NCI-H1048 (cell line): ENCODE measurements at places on chromosomes 3 and 15.

DNA sequence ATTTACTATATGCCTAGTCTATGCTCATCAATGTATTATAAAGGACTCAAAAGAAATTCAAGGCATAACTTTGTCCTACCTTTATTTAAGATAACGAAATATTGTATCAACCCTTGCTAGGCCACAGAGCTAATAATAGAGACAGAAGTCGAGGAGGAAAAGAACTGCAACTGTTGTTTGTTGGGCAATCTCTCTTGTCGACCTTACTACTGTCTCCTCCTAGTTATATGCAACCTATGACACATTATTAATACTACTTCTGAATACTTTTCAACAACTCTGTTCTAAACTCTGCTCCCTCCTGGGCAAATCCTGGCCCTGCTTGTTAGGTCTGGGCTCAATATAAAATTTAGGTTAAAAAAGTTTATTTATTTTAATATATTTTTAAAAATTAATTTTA lies 24.6 kb downstream of the SPPL2A start:
- no peak for DNase-seq

- DNase-seq: no peak
Measured at GRCh38 chr3:81958972-81959640, 197.7 kb upstream of the GBE1 start.

GRCh38 chr15:61997786-61998185 lies 62.5 kb downstream of the VPS13C start:
- no peak for DNase-seq

GRCh38 chr15:59543721-59544547 lies 67.6 kb upstream of the GCNT3 start:
- no peak for DNase-seq

GRCh38 chr3:158780766-158781165 lies 21.1 kb upstream of the MFSD1 start:
- no peak for DNase-seq

- DNase-seq: no peak
Measured at GRCh38 chr3:152183473-152183872, 85.3 kb upstream of the MBNL1 start.

- no peak for DNase-seq
Measured at GRCh38 chr15:58873267-58873666, 60.2 kb downstream of the SLTM start.

DNA sequence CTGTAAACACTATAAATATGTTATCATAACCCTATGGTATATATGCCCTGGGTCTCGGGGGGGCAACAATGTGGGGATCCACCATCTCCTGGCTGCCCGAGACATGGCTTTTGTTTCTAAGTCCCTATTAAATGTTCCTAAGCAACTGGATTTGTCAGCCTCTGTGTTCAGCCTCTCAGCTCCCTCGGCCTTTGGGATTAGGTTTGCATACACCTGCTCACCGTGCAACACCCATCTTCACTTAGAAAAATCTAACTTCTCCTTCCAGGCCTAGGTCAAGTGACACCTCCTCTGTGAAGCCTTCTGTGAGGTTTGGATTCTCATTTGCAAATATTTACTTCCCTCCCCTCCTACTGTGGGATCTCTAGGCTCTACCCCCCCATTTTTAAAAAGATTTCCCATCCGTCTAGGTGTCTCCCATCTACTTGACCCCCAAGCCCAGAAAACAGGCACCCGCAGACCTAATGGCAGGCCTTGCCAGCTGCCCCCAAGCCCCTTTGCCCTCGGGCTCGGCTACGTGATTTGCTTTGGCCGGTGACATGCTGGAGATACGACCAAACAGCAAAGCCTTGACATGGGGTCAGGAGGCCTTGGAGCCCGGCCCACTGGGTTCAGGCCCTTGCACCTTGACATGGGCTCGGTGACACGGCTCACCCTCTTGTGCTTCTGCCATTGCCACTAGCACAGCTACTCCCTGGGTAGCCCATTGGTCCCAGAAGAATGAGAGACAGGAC lies 66.0 kb upstream of the BLM start:
- DNase-seq: no peak

DNA sequence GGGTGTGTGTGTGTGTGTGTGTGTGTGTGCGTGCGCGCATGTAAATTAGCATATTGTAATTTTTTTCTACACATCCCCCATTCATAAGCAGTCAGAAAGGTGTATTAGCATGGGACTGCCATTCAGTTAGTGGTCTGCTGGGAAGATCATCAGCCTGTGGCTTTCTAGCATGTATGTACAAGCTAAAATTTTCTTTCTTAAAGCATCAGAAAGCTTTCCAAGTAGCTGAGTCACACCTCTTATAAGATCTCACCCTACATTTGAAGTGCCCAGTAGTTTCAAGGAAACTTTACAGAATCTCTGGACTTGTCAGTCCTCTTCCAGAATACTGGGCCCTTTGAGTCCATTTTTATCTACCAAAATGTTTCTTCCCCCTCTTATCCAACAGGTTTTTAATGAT lies 411.4 kb upstream of the TPRG1 start:
- no peak for DNase-seq

- no peak for DNase-seq
Measured at GRCh38 chr15:59190291-59190690, 16.4 kb upstream of the LDHAL6B start.

GRCh38 chr15:73571346-73571745 lies 61.8 kb downstream of the NPTN start:
- no peak for DNase-seq

- no peak for DNase-seq
Measured at GRCh38 chr3:3556078-3556477, 243.2 kb upstream of the LRRN1 start.

- no peak for DNase-seq
Measured at GRCh38 chr15:92670621-92671020, 15.0 kb upstream of the FAM174B start.

DNA sequence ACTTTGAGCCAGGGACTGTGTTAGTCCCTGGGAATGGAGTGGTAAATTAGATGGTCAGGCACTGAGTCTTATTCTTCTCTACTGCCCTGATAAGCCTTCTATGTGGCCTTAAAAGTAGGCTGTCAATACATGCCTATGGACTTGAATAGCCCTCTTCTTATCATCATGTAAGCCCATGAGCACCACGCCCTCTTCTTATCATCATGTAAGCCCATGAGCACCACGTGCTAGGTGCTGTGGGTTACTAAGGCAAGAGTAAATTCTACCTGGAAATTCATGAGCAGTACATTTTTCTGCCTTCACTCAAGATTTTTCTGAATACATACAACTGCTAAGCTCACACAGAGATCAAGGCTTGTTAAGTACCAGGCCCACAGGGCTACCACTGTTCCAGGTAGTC lies 68.5 kb downstream of the DHX30 start:
- DNase-seq: no peak

GRCh38 chr15:77915261-77915960 lies 162.1 kb downstream of the TBC1D2B start:
- no peak for DNase-seq

GRCh38 chr3:151226088-151226563 lies 23.1 kb upstream of the GPR171 start:
- DNase-seq: no peak

DNA sequence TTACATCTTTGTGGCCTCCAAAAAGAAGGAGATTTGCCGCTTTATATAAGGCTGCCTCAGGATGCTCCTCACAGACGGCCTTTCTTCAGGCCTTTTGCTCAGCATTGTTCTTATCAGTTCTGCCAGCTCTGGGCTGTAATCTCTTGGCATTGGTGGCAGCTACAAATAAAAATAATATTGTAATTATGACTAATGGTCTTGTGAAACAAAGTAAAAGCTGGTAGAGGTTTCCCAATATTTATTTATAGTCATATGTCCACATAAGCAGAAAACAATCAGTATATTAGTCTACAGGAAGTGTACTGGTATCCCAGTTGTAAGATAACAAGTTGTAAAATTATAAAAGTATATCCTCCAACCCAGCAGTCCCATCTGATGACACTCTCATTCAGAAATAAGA lies 7.3 kb downstream of the NEK4 start:
- no peak for DNase-seq

DNA sequence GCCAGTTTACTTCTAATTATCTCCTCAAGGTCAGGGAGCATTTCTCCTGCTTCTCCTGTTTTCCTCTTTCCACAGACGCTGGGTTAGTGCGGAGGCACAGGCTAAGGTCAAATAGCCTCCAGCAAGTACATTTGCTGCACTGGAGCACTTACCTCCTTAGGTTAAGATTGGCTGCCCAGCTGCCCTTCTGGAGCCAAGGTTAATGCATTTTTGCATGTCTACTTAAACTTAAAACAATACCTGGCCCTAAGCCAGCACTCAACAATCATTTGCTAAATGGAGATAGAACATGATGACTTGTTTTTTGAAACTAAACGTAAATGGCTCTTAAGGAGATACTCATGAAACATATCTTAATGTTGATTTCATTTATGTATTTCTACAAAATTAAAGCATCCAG lies 83.5 kb downstream of the SSR3 start:
- no peak for DNase-seq

GRCh38 chr3:4520033-4520816 lies 27.1 kb downstream of the ITPR1 start:
- no peak for DNase-seq

DNA sequence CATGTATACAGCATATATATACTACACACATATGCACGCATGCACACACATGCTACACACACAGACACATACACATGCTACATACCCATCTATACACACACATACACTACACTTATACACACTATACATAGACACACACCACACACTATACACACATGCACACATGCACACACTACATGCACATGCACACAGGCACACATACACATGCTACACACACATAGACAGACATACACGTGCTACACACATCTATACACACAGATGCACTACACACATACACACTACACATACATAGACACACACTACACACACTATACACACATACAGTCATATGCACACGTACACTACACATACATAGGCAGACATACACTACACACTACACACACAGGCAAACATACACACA lies 51.2 kb upstream of the PRR20G start:
- DNase-seq: no peak

DNA sequence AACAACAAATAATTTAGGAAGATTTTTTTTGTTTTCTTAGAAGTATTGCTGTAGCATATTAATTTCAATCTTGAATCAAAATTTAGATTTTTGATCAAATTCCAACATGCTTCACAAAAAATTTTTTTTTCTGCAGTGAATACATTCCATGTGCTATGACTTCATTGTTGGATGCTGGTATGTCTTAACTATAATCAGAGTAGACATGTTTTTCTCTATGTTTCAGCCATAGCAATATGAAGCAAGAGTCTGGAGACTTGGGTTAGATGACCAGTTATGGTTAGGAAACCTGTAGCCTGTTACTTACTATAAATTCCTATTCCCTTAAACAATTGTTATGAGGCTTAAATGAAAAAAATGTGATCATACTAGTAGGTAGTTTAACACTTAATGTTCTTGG lies 176.1 kb upstream of the CHL1 start:
- no peak for DNase-seq

- DNase-seq: no peak
Measured at GRCh38 chr3:36149447-36149865, 230.8 kb upstream of the STAC start.

DNA sequence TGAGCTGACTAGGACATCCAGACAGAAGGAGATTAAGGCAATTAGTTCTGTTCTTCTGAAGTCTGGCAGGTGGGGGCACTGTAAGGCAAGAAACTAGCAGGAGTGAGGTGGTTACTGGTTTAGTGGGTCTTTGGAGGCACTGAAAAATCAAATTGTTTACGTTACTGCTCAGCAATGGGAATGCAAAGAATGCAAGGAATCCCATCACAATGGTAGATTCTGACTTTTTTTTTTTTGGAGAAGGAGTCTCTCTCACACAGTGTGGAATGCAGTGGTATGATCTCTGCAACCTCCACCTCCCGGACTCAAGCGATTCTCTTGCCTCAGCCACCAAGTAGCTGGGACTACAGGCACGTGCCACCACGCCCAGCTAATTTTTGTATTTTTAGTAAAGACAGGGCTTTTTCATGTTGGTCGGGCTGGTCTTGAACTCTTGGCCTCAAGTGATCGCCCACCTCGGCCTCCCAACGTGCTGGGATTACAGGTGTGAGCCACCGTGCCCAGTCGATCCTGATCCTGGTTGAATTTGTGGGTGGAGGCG lies 16.4 kb downstream of the FAM107A start:
- DNase-seq: no peak

DNA sequence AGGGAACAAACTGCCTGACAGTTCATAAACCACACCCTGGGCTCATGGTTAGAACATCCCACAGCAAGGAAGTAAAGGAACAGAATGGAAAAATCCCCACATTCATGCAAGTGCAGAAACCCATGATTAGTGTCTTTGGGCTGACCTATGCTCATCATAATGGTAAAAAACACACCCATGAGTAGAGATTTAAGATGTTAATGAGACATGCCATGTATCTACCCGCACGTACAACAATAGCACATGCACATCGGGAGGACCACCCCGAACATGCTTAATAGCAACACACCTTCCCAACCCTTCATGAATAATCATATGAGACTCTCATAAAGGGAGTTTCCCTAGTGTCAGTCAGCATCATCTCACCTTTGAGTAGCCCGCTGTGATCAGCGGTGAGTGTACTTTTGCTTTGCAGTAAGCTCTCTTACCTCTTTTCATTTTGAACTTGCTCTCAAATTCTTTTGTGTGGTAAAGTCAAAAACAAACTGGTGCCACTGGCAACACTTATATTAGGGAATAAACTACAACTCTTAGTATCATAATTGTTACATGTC lies 23.2 kb downstream of the ZBED2 start:
- no peak for DNase-seq

DNA sequence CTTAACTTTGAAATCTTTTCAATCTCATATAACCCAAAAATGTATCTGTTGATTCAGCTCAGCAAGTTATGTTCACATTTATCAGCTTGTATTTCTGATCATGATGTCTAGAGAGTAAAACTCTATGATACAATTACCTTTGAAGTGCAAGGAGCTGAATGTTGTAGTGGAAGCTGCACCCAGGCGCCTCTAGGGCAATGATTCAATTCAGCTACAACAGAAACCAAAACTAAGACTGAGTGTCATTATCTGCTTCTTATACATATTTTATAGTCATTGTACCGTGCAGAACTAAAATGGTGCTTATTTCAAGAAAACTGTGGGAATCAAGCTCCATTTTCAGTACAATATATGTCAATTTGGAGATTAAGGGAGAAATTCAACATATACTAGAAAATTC lies 1237.5 kb downstream of the ZPLD1 start:
- DNase-seq: no peak

GRCh38 chr3:12507591-12508281 lies 23.5 kb downstream of the TSEN2 start:
- DNase-seq: no peak

DNA sequence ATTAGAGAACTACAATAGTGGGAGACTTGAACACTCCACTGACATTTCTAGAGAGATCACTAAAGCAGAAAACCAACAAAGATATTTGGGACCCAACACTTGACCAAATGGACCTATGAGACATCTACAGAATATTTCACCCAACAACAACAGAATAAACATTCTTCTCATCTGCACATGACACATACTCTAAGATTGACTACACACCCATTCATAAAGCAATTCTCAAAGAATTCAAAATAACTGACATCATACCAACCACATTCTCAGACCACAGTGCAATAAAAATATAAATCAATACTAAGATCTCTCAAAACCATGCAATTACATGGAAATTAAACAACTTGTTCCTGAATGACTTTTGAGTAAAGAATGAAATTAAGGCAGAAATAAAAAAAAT lies 473.7 kb downstream of the LPP start:
- no peak for DNase-seq

GRCh38 chr3:145269106-145269505 lies 891.9 kb downstream of the PLOD2 start:
- DNase-seq: no peak

- DNase-seq: no peak
Measured at GRCh38 chr3:141482245-141482922, 4.4 kb upstream of the RASA2 start.

- DNase-seq: no peak
Measured at GRCh38 chr3:78881501-78881900, 886.3 kb downstream of the ROBO1 start.
